ENCODE measurements at places on chromosomes 4 and X.

DNA sequence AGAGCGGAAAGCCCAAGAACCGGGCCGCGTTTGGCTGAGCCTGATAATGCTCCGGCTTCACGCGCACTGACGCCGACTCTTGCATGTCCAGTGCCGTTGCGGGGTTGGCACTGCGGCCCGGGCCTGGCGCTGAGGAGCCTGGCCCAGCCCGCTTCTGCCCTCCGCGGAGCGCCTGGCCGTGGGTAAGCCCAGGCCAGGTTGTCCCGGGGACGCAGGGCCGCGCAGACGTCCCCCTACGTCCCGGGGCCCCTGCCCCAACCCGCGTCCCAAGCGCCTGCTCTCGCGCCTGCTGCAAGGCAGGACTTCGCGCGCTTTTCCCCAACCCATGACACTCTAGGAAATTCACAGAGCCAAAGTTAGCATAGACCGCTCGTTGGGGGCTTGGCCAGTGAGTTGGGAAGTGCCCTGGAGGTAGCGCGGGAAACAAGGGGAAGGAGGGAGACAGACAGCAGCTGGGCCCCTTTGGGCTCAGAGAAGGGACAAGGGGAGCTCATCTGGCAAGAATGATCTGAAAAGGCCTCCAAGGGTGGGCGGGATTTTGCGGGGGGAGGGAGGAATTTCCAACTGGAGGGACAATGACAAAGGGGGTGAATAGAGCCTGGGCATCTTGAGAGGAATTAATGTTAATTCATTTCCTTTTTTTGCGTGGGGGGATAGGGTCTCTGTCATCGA is 665 bp upstream of the LRPAP1 start:
- no peak for DNase-seq

DNA sequence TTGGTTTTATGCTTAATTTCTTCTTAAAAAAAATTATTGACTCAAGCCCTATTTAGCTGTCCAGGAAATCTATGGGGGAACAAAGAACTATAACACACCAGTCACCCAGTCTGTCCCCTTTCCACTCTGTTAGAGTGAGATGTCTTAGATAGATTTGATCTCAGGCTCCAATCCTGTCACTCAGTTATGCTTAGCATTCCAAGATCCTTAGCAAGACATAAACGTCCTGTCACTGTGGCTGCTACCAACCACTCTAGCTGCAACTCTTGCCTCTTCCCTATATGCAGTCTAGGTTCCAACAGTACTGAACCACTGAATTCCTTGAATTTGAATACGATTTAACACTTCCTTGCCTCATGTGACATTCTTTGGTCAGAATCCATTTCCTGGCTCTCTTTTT is 241.9 kb upstream of the NWD2 start:
- DNase-seq: no peak

DNA sequence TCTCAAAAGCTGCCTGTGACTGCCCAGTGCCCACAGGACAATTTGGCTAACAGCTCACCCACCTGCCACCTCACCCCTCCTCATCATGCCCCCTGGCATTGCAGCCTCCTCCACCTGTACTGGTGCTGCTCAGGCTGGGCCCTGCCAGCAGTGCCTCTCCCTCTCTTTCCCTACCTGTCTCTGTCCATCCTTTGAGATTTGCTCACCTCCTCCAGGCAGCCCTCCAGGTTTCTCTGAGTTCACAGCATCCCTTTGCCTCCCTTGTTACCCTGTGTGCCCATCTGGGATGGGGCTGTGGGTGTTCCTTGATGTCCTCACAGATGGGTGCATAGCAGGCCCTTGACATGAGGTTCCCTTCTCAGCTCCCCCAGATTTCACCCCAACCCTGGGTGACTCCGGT is 224.9 kb downstream of the AFAP1 start:
- no peak for DNase-seq

GRCh38 chr4:47287735-47288134 is 175.8 kb downstream of the COMMD8 start:
- no peak for DNase-seq

GRCh38 chrX:56975611-56976010 is 19.7 kb downstream of the SPIN3 start:
- no peak for DNase-seq

DNA sequence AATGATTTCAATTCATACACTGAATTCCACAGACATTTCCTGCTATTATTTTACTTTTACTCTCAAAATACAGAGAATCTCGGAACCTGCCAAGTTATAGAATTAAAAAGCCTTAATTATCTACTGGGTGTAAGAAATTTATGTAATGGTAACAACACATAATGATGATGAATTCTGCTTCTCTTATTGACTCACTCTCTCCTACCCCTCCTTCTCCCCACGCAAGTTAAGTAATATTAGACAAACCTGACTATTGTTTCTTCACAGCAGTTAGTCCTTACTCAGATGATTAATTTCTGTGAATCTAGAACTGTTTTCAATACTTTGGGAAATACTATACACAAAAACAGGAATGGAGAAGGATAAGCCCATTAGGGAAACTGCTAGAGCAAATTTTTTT is 762.0 kb downstream of the CCSER1 start:
- DNase-seq: no peak

GRCh38 chr4:152112190-152112589 is 351.4 kb upstream of the GATB start:
- no peak for DNase-seq

GRCh38 chr4:83536362-83537272 is 709 bp downstream of the GPAT3 start:
- no peak for DNase-seq

- no peak for DNase-seq
Observed at GRCh38 chr4:108352664-108353308, 184.1 kb upstream of the LEF1 start.

DNA sequence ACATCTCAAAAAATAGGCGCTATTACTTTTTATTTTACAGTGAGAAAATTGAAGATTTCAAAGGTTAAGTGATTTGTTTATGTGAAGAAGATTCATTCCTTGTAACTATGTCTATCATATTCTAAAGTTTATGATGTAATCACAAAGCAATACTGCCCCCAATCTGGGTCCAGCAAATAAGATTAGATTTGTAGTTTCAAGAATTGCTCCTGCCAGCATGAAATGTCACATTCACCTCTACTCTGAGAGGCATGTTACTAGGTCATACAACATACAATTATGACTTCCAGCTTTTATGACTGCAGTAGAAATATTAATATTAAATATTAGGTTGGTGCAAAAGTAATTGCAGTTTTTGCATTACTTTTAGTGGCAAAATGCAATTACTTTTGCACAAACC is 976.2 kb downstream of the FSTL5 start:
- DNase-seq: no peak

DNA sequence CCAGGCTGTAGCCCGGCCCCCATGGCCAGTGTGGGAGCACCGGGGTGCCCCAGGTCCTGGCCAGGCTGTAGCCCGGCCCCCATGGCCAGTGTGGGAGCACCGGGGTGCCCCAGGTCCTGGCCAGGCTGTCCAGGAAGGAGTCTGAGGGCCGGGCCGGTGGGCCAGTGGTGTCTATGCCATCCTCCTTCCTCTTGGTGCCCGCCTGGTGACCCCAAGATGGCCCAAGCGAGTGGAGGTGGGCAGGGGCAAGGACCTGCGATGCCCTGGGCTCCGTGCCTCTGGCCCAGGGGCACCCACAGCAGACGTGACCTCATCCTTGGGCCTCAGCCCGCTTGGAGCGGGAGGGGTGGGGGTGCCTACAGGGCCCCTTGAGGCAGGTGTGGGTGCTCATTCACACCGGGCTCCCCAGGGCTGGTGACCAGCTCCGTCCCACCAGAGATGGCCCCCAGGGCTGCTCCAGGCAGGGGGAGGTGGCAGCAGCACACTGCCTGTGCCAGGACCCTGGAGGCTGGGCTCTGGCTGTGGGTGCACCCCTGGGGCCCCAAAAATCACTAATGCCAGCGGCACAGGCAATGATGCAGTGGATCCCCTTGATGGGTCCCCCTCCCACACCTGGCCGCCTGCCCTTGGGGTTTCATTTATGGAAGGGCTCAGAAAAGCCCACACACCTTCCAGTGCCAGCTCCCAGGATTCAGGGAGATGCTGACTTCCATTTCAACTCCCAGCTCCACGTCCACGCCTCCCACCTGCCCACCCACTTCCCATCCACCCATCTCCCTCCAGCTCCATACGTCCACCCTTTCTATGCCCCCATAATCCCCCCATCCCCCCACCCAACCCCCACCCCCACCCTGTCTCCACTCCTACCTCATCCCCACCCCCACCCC is 35.8 kb downstream of the TACC3 start:
- DNase-seq: no peak

DNA sequence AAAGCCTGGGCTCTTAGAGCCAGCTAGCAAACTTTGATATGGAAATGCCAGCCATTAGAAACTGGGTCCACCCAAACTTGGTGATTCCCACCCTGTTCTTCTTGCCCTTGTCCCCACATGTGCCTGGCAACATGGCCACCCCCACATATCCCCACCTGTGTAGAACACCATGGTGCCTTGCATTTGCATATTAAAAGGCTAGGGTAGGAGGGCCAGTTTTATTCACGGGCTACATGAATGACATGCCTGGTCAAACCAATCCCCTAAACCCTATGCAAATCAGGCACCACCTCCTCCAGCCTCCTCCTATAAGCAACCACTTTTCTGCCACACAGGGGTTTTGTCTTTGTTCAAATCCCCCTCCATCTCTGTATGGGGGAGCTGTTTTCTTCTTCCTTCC is 104.9 kb downstream of the CLNK start:
- DNase-seq: no peak

All from GDM1 (cell line).